Fibroblast of skin of scalp (primary cell): ENCODE measurements at places on chromosomes 7 and 10.

GRCh38 chr7:73766556-73767229 is 3.4 kb downstream of the CLDN3 start:
- no peak for DNase-seq

- peak; percentile 4 for DNase-seq
Measured at GRCh38 chr10:115001506-115002381, 63.7 kb downstream of the TRUB1 start.

GRCh38 chr10:130812381-130813148 is 499.0 kb downstream of the TCERG1L start:
- DNase-seq = no peak

GRCh38 chr10:9452056-9452455 is 1397.6 kb downstream of the GATA3 start:
- DNase-seq = no peak

GRCh38 chr7:27697861-27698430 is 35.3 kb upstream of the HIBADH start:
- peak; percentile 20 for DNase-seq

DNA sequence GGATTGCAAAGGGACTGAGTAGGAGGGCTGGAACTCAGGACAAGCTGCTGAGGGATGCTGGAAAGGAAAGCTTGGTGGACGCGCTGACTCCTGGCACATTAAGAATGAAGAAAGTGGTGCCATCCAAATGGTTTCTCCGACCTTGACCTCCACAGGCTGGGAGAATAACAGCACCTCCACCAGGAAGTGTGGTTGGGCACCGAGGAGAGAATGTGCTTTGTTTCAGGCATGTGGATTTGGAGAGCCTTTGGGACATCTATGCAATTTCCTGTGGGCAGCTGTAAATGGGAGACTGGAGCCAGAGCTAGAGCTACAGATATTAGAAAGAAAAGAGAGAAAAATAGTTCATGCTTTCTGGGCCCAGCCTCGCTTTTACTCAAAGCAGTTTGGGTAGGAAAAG is 29.8 kb upstream of the HABP2 start:
- no peak for DNase-seq

DNA sequence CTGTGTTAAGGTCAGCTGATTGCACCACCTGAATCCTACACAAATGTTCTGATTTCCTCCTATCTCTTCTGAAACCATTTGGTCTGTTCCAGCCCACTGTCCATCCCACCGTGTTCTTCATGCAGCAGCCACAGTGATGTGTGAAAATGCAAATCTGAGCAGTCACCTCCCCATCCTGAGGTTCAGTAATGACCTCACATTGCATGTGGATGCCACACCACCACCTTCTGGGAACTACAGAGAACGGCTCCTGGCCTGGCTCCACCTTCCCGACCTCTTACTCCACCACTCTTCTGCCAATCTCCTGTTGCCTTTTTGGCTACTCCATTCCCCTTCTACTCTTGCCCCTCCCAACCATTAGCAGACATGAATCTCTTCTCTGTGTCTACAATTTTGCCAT is 244.4 kb downstream of the TNS3 start:
- DNase-seq = no peak

DNA sequence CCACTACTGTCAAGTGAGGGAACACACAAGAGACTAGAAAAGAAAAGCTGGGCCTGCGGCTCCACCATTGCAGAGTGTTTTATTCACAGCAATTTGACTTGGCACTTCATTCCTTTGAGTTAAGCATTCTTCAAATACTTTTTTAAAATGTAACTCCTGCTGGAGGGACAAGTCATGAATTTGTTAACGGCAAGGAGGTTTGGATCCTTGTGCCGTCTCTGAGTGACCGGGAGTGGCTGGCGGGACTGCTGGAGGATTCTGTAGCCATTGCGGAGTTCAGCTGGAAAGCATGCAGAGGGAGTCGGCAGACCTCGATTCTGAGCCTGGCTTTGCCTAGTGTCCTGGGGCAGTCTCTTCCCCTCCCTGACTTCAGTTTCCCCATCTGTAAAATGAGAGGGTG is 9.8 kb downstream of the HSPA12A start:
- DNase-seq = peak; percentile 31

GRCh38 chr10:4650582-4650981 is 175.4 kb upstream of the AKR1E2 start:
- DNase-seq = peak; percentile 56

GRCh38 chr10:100506596-100507356 is 12.9 kb downstream of the SEC31B start:
- DNase-seq = peak; percentile 69

DNA sequence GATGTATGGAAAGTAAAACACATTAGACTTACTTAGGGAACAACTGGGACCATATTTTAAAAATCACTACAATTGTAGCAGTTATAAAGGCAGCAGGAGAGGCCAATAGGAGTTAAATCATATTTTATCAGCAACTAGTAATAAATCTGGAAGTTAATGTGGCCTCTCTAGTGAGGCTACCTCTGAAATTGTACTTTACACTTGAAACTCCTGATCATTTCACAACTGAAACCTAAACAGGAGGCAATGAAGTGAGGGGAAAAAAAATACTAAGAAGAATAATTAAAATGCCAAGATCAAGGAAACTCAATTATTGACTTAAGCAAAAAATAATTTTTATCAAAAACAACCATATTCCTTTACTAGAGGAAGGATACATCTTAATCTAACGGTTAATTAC is 265.6 kb upstream of the HGF start:
- DNase-seq = no peak

DNA sequence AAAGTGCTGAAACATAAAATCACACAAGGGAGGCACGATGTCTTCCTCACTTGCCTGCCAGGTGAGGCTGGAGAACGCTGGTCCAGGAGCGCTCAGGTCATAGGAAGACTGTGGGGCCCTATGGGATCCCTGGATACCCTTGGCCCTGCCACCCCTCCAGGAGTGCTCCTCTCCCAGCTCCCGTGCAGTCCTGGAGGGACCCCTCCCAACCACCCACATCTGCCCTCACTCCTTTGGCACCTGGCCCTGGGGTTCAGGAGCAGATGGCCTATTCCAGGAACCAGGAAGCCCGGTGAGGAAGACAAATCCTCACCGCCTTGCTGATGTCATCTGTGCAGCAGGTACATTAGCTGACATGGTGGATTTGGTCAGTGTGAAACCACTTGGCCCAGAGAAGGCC is 3.7 kb upstream of the CXCL12 start:
- no peak for DNase-seq

DNA sequence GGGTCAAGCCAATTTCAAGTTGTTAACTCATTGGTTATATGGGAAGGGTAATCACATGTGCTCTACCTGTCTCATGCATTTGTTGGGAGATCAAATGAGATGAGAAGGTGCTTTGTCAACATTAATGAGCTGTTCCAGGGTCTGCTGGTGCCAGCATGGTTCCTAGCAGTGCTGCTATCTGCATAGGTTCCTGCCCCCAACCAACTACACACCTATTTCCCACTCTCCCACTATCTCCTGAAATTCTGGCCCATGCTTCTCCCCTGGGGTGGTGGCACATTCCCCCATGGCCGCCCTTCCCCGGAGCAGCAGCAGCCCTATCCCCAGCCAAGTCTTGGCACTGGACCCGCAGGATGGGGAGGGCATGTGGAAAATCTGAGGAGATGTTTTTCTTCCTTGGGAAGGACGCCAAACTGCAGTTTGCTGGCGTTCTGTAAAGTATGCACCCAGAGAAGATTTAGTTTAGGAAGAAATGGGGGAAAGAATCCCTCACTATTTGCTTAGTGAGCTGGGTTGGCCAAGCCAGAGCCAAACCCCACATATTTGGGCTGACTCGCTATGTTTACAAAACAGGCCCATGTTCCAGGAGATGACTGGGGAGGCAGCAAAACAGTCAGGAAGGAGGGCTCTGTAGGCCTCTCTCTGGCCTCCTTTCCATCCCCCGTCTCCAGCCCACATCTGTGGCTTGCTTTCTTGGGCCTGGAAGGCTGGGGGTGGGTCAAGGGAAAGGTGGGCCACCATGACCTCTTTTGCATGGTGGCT is 42.5 kb downstream of the PPP1R3C start:
- peak; percentile 98 for DNase-seq
